A172 (cell line): ENCODE measurements at places on chromosomes 12 and 14.

GRCh38 chr12:89386138-89386537 is 33.8 kb upstream of the DUSP6 start:
- DNase-seq = no peak

GRCh38 chr14:89616425-89616824 is 199.4 kb upstream of the FOXN3 start:
- no peak for DNase-seq

GRCh38 chr12:69875416-69875935 is 50.4 kb downstream of the MYRFL start:
- DNase-seq = no peak

DNA sequence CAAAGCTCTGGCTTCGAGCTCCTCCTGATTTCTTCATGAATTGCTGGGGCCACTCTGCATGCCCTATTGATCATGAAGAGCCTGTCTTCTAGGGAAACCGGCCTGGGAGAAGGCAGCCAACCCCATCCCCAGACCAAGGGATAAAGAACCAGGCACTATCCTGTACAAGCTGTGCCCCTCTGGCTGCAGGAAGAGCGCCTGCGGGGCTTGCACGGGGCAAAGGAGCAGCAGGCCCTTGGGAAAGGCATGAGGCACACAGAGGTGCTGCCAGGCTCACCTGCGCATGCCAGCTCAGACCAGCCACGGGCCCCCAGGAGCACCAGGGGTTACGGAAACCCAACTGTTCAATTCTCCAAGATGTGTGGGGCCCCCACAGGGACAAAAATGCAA is 2.1 kb downstream of the ITPK1 start:
- DNase-seq = no peak

- no peak for DNase-seq
Measured at GRCh38 chr12:19964549-19964948, 403.8 kb upstream of the PDE3A start.

DNA sequence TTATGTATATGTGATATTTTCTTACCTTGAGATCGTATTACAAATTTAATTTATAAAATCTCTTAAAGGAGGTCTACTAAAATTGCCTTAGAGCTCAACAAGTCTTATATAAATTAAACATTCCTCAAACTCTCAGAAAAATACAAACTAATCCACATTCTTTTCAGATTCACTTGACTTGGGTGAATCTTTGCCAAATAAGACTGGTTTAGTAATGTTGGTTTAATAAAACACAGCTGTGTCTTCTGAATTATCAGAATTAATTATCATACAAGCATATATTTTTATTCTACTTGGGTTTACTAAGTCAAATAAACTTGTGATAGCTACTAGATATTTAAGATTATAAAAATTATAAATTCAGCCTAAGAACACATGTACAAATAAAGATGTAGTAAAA is 13.3 kb downstream of the GLIPR1L2 start:
- DNase-seq = no peak

DNA sequence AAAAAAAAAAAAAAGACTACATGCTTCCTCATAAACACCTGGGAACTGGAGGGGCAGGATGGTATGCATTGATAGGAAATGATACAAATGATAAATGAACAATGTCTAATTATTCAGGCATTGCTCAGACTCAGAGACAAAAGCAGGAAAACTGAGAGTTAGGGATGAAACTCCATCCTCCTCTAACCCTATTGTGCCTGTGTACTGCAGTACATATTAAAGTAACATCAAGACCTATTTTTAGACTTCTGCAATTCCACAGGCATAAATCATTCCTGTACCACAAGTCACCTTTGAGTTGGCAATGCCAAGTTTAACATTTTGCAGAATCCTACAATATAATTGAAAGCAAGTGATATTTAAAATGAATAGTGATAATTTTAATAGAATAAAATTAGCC is 156.5 kb upstream of the USP15 start:
- DNase-seq = no peak

DNA sequence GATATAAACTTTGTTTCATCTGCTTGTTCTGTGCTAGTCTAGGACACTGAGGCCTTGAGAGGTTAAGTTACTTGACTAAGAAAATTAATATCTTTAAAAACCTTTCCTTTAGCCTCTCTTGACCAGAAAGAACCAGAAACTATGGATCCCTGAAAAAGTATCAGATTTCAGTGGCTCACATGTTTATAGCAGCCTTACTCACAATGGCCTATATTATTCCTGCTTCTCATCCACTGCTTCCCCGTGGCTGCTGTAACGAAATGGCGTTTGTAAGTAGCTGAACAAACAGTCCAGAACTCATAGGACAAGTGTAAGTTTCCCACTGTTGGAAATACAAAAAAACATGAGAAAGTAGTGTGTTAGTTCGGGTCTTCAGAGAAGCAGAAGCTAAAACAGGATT is 3.2 kb upstream of the PYGL start:
- no peak for DNase-seq

- no peak for DNase-seq
Measured at GRCh38 chr14:72792051-72792788, 101.7 kb downstream of the DPF3 start.

GRCh38 chr12:9948606-9949296 is 16.6 kb upstream of the CLEC2A start:
- no peak for DNase-seq

- no peak for DNase-seq
Measured at GRCh38 chr14:50087341-50088116, 28.8 kb downstream of the VCPKMT start.

DNA sequence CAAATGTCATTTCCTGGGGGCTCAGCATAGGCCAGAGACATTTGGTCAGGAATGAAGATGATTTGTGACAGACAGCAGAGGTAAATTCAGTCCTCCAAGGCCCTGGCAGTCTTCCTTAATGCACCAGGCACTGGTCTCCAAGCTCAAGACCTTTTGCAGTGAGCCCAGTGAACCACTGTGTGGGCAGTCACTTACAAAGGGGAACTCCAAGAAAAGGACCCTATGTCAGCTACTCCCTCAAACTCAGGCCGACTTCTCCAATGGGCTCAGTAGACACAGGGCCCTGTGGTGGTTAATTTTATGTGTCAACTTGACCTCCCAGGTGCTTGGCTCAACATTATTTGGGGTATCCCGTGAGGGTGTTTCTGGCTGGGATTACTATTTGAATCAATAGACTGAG is 29.3 kb upstream of the PLEK2 start:
- DNase-seq = no peak

GRCh38 chr14:100004392-100004791 is 60.8 kb upstream of the EVL start:
- peak; percentile 4 for DNase-seq

GRCh38 chr12:106084014-106084671 is 54.6 kb downstream of the NUAK1 start:
- DNase-seq = peak; percentile 96

DNA sequence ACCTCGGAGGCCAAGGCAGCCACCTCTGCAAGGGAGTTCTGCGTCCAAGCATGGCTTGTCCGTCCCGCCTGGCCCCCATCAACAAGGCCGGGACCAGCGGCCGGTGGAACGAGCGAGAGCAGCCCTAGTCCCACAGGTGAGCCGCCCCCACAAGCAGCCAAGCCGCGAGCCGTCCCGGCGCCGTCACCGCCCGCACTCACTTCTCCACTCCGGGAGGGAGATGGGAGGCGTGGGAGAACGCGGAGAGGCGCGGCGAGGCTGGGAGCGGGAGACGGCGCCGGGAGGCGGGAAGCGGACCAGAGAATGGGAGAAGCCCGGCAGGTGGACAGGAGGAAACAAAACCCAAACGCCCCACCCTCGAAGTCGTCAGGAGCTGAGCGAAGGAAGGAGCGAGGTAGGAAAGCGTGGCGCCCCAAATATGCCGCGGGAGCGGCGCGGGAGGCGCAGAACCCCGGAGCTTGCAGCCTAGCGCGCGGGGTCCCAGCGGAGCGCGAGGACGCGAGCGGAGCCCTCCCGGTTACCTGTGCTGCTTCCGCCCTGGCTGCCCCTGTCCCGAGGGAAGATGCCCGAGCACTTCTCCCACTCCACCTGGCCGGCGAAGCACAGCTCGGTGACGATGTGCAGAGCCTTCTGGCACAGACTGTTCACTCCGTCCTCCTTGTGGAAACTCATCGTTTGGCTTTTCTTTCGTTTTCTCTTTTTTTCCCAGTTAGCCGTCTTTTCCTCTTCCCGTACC is 600 bp downstream of the SYT10 start:
- DNase-seq = no peak

DNA sequence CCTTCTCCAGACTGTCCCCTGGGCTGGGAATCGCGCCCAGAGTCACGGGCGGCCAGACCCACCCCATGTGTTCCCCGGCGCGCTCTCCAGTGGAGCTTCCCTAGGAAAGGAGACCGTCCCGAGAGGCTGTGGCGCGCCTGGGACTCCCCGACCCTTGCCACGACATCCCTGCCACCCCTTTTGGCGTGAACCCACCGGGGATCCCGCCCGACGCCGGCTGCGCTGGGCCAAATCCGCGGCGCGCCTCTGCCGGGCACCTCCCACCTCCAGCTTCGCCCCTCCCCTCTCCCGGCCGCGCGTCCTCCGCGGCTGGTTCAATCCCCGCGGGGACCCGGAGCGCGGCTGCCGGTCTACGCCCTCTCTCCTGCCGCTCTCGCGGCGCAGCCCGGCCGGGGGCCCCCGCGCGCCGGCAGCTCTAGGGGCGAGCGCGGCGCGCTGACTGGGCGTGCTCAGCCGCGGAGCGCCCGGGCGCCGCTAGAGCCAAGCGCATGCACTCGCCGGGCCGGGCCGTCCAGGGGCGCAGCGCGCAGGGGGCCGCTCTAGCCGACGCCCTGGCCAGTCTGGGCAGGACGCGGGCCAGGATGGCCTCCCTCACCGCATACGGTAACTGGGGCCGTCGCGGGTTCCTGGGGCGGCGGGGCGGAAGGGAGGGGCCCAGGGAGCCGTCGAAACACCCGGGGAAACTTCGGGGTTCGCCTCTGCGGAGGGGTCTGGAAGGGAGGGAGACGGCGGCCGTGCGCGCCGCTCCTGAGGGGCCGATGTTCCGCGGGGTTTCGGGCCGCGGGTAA is 77.4 kb upstream of the ANO4 start:
- DNase-seq = no peak

- peak; percentile 9 for DNase-seq
Measured at GRCh38 chr12:71935594-71935993, 3.1 kb upstream of the TPH2 start.

DNA sequence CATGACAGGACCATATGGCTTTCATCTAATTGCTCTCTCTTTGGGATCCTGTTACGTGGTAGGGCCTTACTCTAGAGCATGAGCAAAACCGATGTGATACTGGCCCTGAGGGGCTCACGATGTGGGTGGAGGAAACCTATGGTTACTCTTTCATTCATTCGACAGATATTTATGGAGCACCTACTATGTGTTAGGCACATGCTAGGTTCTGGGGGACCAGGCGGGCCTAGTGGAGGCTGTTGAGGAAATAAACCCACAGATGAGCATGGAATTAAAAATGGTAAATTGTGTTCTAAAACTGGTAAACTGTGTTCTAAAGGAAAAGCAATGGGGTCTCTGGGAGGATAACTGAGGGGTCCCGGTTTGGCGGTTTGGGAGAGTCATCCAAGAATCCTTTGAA is 14.8 kb downstream of the SH2B3 start:
- DNase-seq = no peak

DNA sequence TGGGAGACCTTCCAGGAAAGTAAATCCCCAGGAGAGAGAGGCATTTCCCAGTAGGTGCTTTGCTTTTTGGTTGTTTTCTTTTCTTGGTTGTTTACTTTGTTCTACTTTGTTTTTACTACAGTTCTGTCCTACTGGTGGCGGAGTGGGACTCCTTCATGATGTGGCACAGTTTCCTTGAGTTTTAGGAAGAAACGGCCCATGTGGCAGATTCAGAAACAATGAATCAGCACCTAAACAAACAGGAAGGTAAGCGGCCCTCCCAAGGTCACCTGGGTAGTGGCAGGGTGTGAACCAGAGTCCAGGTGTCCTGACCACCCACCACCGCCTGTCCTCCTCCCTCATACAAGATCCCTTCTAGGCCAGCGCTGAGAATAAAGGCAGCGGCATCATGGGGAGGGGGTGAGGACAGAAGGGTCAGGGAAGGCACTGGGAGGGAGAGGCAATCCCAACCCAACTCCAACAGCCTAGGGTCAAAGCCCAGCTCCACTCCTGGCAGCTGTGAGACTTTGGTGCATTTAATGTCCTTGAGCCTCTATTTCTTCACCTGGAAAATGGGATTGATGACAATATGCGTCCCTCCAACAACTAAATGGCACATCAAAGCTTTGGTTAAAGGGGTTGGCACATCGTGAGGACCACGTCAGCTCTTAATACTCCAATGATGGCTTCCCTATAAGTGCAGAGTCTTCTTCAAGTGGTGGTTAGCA is 111.5 kb upstream of the BCL2L14 start:
- peak; percentile 34 for DNase-seq

DNA sequence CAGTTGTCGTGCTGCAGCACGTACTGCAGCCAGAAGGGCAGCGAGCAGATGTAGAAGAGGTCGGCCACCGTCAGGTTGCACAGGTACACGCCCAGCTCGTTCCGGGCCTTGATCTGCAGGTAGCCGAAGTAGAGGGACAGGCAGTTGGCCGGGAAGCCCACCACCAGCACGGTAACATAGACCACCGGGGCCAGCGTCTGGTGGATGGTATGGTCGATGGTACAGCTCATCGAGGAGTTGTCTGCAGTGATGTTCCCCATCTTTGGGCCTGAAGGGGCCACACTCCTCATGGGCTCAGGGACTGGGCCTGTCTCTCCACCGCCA is 9.8 kb downstream of the GPR68 start:
- DNase-seq = no peak

- peak; percentile 8 for DNase-seq
Measured at GRCh38 chr12:19764408-19764807, 325.1 kb downstream of the AEBP2 start.

DNA sequence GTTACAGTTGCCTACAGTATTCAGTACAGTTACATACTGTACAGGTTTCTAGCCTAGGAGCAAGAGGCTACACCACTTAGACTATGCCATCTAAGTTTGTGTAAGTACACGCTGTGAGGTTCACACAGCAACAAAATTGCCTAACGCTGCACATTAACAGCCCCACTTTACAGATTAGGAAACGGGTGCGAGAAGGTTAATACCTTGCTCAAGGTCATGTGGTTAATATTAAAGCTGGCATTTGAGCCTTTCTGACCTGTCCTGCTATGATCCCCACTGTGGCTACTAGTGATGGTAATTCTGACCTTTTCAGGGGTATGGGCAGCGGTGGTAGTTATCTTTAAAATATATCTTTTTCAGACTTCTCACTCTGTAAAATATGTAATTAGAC is 20.9 kb downstream of the ACVR1B start:
- DNase-seq = no peak
